ENCODE measurements at places on chromosomes 2 and 18.
A peak's percentile ranks its signal among the peaks of the same experiment; 100 is the strongest.

GRCh38 chr2:48104418-48104817 lies 198.1 kb upstream of the FBXO11 start:
- DNase-seq, result no peak

- DNase-seq, result no peak
Measured at GRCh38 chr2:138239902-138240491, 261.6 kb upstream of the SPOPL start.

GRCh38 chr2:160583146-160583535 lies 89.5 kb upstream of the RBMS1 start:
- no peak for DNase-seq

DNA sequence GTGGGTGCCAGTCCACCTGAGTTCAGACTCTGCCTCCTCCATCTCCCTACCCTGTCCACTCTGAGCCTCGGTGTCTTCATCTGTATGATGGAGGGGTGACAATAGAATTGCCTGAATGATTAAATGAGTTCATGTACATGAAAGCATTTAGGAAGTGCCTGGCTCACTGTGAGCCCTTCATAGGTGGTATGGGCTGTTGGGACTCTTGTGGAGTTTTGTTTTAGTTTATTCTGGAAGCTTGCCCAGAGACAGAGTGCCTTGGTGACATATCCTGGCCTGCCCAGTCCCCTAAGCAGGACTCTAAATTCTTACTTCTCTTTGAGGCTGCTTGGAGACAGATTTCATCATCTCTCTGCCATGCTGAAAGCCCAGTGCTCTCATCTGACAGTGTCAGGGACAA lies 24.5 kb upstream of the GIGYF2 start:
- DNase-seq, result no peak

GRCh38 chr2:196380575-196380974 lies 209.2 kb upstream of the STK17B start:
- no peak for DNase-seq

- DNase-seq, result no peak
Measured at GRCh38 chr2:35915261-35915660, 440.3 kb upstream of the CRIM1 start.

DNA sequence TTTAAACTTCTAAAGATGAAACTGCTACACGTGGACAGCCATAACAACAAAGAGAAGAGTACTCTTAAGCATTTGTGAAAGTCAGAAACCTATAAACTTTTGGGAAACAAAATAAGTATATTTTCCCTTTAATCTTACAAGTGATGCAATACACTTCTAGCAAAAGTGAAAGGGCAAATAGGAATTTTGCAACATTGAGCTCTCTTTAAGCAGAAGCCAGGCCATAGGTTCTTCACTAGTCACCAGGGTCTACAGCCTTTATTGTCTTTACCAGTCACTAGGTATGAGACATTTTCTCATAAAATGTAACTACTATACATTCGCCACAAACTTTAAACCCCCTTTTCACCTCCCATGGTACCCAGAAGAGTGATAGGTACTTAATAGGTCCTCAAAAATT lies 37.5 kb downstream of the SCN1A start:
- DNase-seq, result no peak

GRCh38 chr2:37623971-37624900 lies 47.2 kb downstream of the CDC42EP3 start:
- DNase-seq, result no peak

- DNase-seq, result peak; percentile 86
Measured at GRCh38 chr18:11688972-11689668, at the start of gene GNAL. TSS of gene GNAL (plus strand) at chr18:11689264. CDS start at chr18:11689564, 300 bp downstream.

- no peak for DNase-seq
Measured at GRCh38 chr2:123136419-123136818, 888.7 kb upstream of the CNTNAP5 start.

DNA sequence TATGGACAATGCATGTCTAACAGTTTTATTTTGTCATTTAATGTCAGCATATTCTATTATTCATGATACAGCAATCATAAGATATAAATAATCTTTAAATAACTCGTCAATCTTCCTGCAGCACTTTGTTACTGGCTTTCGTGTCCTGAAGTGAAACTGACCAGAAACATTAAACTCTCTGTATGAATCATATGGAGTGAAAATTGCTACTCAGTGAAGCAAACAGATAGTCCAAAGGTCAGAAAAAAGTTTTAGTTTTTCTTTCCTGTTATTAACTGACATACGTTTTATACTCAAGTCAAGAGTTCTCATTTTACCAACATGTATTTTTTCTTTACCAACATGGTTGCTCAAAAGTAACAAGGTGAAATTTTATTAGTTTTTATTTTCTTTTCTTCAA lies 106.8 kb upstream of the GALNT5 start:
- DNase-seq, result no peak

- DNase-seq, result no peak
Measured at GRCh38 chr2:152541712-152542111, 175.5 kb downstream of the PRPF40A start.

DNA sequence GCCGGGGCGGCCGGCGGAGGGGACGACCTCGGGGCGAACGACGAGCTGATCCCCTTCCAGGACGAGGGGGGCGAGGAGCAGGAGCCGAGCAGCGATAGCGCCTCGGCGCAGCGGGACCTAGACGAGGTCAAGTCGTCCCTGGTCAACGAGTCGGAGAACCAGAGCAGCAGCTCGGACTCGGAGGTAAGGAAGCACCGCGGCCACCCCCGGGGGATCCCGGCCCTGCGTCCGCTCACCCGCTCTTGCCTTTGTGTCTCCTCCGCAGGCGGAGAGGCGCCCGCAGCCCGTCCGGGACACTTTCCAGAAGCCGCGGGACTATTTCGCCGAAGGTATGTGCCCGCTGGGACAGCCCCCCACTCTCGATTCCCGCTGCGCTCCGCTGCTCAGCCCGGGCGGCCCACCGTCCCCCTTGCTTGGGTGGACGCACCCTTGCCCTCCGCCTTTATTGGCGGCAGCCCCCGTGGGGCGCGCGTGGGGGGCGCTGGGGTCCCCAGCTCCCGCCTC lies 611 bp downstream of the TCF7L1 start:
- peak; percentile 71 for DNase-seq

GRCh38 chr2:3076848-3077642 lies 300.6 kb downstream of the EIPR1 start:
- DNase-seq, result no peak

DNA sequence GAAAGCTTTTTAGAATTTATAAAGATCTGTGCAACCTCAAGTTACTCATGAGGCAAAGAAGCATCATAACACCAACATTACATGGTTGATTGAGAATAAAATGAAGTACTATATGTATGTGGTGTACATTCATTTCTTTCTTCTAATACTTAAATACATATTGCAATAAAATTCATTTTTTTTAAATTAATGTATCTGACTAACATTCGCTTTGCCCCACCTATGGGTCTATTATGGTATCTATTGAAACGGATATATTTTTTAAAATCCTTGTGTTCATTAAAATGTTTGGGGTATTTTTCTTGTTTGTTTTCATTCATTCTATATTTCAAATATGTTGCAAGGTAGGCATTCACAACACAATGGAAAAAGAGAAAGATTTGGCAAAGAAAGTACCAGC lies 237.5 kb downstream of the DSEL start:
- no peak for DNase-seq

GRCh38 chr2:207091928-207092327 lies 73.8 kb downstream of the KLF7 start:
- DNase-seq, result no peak

DNA sequence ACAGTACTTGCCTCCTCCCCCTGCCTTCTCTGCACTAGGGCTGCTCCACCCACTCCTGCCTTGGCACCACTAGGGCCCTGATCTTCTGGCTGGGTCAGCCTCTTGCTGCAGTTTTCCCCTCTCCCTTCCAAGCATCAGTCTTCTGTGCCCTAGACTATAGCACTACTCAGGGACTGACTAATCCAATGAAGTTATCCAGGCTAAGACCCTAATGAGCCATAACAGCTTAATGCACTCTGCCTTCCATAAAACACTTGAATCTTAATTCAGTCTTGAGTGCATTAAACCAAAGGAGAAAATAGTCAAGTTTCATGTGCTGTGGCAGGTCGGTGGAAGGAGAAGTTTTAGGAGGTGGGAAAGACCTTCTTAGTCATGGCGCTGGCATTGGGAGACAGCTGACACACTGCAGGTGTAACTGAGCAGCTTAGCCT lies 95.7 kb downstream of the BIN1 start:
- no peak for DNase-seq

GRCh38 chr2:205435970-205436369 lies 246.3 kb upstream of the NRP2 start:
- DNase-seq, result no peak

GRCh38 chr2:18830962-18831361 lies 241.6 kb upstream of the NT5C1B start:
- DNase-seq, result no peak

DNA sequence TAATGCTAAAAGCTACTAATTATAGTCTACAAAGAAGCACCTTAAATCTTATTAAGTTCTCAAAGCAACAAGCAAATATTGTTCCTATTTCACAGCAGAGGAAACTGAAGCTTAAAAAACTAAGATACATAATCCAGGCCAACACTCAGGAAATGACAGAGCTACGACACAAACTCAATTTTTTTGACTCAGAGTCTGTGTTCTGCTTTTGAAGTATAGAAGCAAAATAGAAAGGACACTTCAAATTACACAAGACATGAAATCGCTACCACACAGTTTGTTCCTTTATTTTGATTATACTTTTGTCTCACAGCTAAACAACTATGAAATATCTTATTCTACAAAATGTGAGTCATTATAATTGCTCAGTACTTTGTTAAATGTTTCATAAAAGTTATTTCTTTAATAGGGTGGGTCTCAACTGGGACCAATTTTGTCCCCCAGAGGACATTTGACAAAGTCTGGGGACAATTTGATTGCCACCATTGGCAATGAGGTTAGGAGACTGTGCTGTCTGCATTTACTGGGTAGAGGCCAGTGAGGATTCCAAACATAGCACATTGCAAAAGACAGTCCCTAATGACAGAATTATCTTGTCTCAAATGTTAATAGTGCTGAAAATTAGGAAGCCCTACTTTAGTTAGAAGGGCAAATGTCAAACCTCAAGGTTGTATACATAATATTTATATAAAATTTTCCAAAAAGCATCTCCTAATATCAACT lies 101.5 kb upstream of the GRB14 start:
- no peak for DNase-seq

GRCh38 chr2:45836740-45837139 lies 185.3 kb downstream of the PRKCE start:
- DNase-seq, result no peak

- DNase-seq, result no peak
Measured at GRCh38 chr2:97067279-97068004, 27.2 kb downstream of the FAHD2B start.

DNA sequence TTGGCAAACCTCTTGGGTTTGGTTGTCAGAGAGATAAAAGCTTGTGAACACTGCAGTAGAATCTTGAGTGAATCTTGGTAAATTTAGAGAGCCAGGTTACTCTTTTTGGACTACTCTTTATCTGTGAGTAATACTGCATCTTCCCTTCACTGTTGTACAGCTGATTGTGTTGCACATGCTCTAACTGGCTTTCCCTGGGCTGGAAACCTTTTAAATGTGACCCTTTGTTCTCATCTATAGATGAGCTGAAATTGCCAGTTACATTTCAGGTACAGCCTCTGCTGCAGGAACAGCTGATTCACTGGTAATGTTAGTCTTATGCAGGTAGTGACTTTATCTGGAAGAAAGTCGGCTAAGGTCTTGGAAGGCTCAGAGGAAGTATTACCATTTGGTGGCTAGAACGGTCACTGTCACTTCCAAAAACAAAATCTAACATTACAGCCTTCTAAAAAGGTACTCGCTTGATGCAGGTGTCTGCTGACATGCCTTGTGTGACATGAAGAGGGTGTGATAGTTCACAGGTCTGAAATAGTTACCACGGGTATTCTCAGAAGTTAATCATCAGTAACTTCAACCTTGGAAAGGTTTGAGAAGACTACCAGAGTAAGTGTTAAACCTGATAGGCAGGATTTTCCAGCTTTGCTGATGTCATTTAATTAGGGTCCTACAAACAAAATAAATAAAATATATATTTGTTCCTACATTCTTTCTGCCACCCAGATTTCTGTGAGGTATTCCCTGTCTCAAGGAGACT lies 851.1 kb downstream of the SLC4A3 start:
- DNase-seq, result no peak

DNA sequence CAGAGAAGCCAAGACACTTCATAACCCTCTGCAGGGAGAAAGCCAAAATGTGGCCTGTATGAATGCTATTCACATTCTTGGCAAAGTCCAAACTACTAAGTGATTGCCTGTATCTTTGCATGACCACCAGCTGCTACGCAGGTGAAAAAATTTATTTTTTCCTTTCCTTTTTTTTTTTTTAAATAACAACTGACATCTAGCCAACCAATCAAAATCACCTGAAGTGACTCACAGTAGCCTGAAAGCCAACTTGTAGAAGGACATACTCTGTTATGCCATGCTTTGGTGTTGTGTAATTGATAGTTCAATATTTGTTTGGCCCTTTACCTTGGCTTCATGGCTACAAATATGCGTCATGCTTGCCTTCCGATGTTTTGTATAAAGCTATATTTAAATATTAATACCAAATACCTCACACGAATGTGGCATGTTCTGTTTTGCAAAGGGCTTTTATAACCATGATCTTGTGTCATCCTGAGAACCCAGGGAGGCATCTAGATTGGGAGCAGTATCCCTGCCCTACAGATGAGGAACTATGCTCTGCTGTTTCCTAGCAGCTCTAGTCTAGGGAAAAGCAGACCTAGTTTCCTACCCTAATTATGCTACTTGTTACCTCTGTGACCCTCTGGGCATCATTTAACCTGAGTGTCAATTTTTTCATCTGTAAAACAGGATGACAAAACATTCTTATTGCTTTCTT lies 102.1 kb downstream of the MYOM1 start:
- DNase-seq, result no peak

DNA sequence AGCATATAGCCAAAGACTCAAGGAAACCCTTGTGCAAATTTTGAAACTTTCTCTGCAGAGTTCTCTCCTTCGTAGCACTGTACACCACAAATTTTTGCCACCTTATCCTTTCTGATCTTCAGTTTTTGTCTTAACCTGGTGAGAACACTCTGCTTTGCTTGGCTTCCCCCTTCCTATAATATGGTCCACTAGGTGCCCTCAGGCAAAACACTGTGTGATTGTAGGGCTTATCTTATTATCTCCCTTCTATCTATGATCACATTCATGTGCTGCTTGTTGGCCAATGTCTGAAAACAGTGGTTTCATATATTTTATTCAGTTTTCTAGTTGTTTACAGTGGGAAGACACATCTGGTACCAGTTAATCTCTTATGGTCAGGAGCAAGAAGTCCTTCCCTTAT lies 111.1 kb downstream of the MTX2 start:
- DNase-seq, result no peak

DNA sequence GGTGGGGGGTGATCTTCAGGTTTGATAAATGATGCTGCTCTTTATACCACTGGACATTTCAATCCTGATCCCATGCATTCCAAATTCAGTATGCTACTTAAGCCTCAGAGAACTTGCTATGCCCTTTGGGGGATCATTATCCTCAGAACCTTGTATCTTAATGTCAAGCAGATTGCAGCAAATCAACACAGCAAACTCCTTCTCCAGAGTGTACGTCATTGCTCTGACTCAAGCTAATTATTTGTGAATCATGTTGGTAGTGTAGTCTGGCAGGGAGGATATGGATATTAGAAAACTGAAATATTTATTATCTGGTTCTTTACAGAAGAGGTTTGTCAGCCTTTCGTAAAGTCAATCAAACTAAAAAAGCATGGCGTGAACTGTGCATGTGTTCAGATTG lies 562.5 kb upstream of the FAM98A start:
- no peak for DNase-seq

Measured in sciatic nerve (tissue), 2 donors.